ENCODE measurements at places on chromosomes 3 and 15. TPM values are rescaled to one million over a fixed set of nuclear protein-coding genes. Genes with fewer than 3 reads are reported as not detected.

DNA sequence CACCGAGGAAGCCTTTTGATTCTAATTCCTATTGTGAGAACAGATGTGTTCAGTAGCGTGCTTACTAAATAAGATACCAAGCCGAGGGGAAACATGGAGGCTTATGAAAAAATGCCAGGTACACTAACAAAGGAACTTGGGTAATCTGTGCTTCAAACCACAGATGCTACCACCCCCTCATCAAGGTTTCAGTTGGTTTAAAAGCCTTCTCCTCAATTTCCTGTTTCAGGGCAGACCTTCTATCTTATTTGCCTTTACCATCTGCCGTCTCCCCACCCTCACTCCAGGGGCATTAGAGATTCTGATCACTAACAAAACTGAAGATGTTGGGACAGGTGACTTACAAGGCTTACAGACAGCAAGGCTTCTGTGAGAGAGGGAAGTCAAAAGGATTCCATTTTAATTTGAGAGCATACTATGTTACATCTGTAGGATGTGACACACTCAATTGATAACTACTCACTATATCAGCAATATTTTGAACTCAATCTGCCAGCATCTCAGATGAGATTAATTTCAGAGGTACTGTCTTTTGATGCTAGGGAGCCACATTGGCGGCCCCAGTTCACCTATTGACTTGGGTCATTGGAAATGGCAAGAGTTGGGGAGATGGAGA, 60.6 kb upstream of the PLCL2 start:
- no peaks in the 10 kb centered on the region for H3K27me3 ChIP-seq
- H3K4me3 ChIP-seq: peak overlapping the region; percentile 1
- H3K36me3 ChIP-seq: no peaks in the 10 kb centered on the region
- peak overlapping the region; percentile 60 for H3K27ac ChIP-seq
- peaks cover 14% of the 10 kb centered on the region for H3K4me1 ChIP-seq

KCNMB3 gene
- 0.66 TPM for total RNA-seq

GRM7 gene
- total RNA-seq: not detected

GOLGA8S gene
- 0.32 TPM for total RNA-seq

DNA sequence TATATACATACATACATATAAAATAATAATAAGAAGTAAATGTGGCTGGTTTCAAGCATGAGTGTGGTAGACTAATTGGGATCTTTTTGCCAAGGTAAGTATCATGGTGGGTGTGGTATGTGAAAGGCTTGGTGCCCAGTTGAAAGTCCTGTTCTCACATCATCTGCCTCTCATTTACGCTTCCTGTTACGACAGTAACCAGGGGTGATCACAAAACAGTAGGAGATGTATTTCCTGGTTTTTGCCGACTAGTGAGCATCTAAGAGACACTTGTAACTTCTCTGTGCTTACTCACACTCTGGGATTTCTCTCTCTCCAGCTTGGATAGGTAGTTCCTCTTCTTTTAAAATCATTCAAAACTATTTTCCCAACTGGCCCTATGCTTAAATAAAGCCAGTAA, 1028.3 kb upstream of the NR2F2 start:
- H3K36me3 ChIP-seq: no peaks in the 10 kb centered on the region
- no peak for DNase-seq
- no peak overlapping the region for H3K4me3 ChIP-seq
- no peak overlapping the region for H3K27ac ChIP-seq
- H3K27me3 ChIP-seq: peaks cover 6% of the 10 kb centered on the region
- H3K4me1 ChIP-seq: peaks cover 3% of the 10 kb centered on the region

DNA sequence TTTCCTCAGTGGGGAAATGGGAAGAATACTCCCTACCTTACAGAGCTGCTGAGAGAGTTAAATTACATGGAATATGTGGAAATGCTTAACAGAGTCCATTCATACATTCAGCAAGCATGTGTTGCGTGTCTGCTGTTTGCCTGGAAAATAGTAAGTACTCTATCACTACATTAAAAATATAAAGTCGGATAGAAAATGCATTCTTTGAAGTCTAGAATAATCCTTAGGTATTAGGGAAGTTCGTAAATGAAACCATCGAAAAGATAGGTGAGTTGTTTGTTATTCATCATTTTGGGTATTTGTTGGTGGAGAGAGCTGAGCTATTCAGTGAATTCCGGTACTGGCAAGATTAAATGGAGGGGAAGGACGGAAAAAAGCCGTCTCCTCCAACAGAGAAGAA, 200.1 kb downstream of the OPA1 start:
- peaks cover 2% of the 10 kb centered on the region for H3K4me1 ChIP-seq
- no peak for DNase-seq
- H3K36me3 ChIP-seq: no peaks in the 10 kb centered on the region
- H3K27ac ChIP-seq: no peak overlapping the region

- H3K4me3 ChIP-seq: no peak overlapping the region
- H3K36me3 ChIP-seq: no peaks in the 10 kb centered on the region
- H3K4me1 ChIP-seq: peaks cover 6% of the 10 kb centered on the region
- no peak for DNase-seq
- no peak overlapping the region for H3K27ac ChIP-seq
Measured at GRCh38 chr3:46019707-46020106, 7.6 kb downstream of the XCR1 start.

DNA sequence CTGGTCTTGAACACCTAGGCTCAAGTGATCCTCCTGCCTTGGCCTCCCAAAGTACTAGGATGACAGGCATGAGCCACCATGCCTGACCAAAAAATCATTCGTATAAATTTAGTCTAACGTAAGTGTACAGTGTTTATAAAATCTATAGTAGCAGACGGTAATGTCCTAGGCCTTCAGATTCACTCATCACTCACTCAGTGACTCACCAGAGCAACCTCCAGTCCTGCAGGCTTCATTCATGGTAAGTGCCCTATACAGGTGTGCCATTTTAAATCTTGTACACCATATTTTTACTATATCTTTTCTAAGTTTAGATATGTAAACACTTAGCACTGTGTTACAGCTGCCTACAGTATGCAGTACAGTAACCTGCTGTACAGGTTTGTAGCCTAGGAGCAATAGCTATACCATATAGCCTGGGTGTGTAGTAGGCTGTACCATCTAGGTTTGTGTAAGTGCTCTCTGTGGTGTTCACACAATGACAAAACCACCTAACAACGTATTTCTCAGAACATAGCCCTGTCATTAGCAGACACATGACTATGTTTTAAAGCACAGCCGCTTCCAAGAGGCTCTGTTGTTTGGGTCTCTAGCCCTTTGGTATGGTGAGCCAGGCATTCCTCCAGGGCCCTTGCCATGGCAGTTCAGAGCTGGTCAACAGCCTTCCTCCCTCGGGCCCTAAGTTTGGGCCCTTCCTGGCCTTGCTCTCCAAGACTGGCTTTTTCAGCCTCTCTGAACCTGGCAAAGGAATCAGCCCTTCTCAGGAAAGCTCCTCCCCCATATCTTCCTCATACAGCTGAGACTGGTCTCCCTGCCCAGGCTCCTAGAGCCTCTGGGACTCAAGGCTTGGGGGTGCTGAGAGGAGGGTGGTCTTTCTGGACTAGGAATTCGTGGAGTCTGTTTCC, 1.9 kb upstream of the CCDC9B start:
- DNase-seq: no peak
- no peaks in the 10 kb centered on the region for H3K36me3 ChIP-seq
- no peaks in the 10 kb centered on the region for H3K27me3 ChIP-seq
- no peaks in the 10 kb centered on the region for H3K4me1 ChIP-seq

GRCh38 chr3:162764051-162764807, 1267.6 kb downstream of the OTOL1 start:
- H3K36me3 ChIP-seq: no peaks in the 10 kb centered on the region
- no peaks in the 10 kb centered on the region for H3K4me1 ChIP-seq
- H3K27me3 ChIP-seq: no peaks in the 10 kb centered on the region

DNA sequence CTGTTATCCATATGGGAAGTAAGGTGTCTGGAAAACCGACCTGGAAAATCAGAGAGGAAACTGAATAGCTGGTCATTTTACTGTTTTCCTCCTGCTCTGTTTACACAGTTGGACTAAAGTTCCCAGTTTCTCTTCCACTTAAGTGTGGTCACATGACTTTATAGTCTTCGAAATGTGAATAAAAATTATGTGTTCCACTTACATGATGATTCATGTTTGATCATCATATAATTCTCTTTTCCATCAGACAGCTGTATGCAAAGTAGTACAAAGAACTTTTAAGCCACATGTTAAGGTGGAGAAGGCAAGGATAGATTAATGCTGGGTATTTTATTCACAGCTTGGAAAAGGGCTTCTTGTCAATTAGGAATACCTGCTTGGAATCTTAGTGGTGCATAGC, 525.5 kb upstream of the BCHE start:
- no peaks in the 10 kb centered on the region for H3K36me3 ChIP-seq
- no peak overlapping the region for H3K4me3 ChIP-seq
- no peaks in the 10 kb centered on the region for H3K27me3 ChIP-seq

- H3K27me3 ChIP-seq: no peaks in the 10 kb centered on the region
- no peak overlapping the region for H3K4me3 ChIP-seq
- H3K36me3 ChIP-seq: no peaks in the 10 kb centered on the region
- H3K27ac ChIP-seq: no peak overlapping the region
- no peak for DNase-seq
- H3K4me1 ChIP-seq: peaks cover 15% of the 10 kb centered on the region
Measured at GRCh38 chr15:83057696-83058376, 9.2 kb downstream of the BTBD1 start.

DNA sequence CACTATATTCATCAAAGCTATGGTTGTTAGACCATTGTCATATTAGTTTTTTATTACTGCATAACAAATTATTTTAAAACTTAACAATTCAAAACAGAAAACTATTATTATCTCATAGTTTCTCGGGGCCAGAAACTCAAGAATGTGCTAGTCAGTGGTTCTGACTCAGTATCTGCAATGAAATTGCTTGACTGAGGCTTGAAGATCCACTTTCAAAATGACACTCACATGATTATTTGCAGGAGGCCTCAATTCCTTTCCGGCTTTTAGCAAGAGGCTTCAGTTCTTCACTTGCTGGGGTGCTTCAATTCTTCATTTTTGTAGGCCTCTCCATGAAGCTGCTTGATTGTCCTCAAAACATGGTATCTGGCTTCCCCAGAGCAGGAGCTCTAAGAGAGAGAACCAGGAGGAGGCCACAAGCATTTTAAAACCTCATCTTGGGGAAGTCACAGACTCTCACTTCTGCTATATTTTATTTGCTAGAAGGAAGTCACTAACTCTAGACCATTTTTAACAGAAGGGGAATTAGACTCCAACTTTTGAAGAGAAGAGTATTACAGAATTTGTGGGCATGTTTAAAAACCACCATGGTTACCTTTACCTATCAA, 383.7 kb downstream of the MFSD1 start:
- DNase-seq: no peak
- H3K27ac ChIP-seq: no peak overlapping the region
- peaks cover 6% of the 10 kb centered on the region for H3K27me3 ChIP-seq
- no peak overlapping the region for H3K4me3 ChIP-seq
- no peaks in the 10 kb centered on the region for H3K36me3 ChIP-seq

MB21D2 gene
- 7.6 TPM for total RNA-seq

DNA sequence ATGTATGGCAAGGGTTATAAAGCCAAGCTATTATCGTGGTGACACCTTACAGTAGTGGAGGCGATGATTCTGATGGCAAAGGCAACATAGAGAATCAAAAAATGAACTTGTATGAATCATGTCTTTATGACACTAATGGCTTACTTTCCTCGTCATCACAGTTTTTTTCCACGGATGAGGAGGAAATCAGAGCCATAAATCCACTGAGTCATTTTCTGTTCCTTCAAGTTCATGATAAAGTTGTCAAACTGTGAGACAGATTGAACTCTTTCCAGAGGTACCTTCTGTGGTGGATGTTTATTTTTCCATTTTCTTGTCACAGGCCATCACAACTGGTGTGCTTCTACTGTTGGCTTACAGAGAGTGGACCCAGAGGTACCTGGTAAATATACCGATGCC, 8.5 kb downstream of the TMEM212 start:
- no peak overlapping the region for H3K27ac ChIP-seq
- H3K27me3 ChIP-seq: no peaks in the 10 kb centered on the region
- H3K4me1 ChIP-seq: no peaks in the 10 kb centered on the region
- DNase-seq: no peak

DNA sequence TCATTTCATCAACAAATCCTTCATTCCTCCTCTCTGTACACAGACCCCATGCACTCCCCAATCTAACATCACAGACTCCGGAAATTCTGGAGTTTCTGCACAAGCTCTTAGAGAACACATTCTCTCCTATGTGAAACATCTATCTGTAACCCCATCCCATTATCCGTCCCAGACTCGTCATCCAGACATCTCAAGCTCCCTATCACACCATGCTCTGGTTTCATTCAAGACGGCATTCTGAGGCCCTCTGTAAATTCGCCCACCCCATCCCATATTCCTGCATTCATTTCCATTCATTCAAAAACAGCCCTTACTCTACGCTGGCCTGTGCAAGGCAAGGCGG, 575 bp downstream of the LEO1 start:
- no peaks in the 10 kb centered on the region for H3K36me3 ChIP-seq
- H3K27ac ChIP-seq: peak overlapping the region; percentile 87
- H3K4me3 ChIP-seq: peak overlapping the region; percentile 100

DNA sequence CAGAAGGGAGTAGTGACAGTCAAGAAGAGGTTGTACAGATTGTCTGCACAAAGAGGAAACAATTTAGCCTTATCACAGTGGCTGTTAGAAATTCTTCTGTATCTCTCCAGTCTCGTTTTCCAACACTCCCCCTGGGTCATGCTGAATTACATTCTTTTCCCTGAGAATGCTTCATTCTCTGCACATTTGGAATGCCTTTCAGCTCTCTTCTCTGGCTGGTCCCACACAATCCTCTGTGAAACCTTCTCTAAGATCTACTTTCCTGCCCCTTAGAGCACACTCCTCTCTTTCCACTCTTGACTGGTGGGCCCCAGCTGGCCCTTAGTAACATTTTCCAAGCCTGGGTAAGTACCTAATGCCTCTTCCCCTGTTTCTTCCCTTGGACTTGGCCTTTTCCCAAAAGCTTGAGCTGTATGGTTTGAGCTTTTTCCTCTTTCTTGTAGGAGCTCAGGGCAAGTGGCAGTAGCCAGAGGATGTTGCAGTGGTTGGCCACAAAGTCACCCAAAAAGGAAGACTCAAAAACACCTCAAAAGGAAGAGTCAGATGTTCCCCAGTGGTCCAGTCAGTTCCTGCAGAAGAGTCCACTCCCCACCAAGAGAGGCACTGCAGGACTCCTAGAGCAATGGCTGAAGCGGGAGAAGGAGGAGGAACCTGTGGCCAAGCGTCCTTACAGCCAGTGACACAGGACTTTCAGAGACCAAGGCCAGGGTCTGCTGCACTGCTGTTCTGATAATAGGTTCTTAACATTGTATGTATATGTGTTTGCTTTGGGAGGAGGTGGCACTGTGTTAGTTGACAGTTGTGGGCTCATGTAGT, 25.7 kb downstream of the HMCES start:
- H3K36me3 ChIP-seq: peaks cover 10% of the 10 kb centered on the region
- DNase-seq: no peak
- no peak overlapping the region for H3K4me3 ChIP-seq
- no peak overlapping the region for H3K27ac ChIP-seq
- peaks cover 9% of the 10 kb centered on the region for H3K4me1 ChIP-seq
- H3K27me3 ChIP-seq: no peaks in the 10 kb centered on the region

CPA3 gene
- 2.3 TPM for total RNA-seq

DNA sequence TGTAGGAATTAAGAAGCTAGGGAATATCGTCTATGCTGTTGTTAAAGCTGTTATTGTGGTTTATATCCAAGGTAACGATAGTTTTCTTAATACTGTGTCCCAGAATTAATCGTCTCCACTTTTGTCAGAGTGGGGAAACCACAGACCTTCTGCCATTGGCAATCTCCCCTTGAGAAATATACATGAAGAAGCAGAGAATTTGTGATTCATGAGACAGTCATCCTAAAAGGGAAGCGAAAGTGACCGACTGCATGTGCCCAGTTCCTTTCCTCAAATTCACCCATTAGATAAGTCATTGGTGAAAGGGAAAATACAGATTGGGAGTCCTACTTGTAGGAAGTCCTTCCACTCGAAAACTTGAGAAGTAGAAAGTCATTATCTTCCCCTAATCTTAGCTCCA, 26.6 kb downstream of the DIPK2A start:
- no peak for DNase-seq
- no peaks in the 10 kb centered on the region for H3K27me3 ChIP-seq

GRCh38 chr3:24589931-24590880, 95.6 kb upstream of the THRB start:
- no peak overlapping the region for H3K27ac ChIP-seq
- H3K4me3 ChIP-seq: no peak overlapping the region
- no peak for DNase-seq
